ENCODE measurements at places on chromosomes 5 and 9. TPM values are rescaled to one million over a fixed set of nuclear protein-coding genes. Genes with fewer than 3 reads are reported as not detected.

DNA sequence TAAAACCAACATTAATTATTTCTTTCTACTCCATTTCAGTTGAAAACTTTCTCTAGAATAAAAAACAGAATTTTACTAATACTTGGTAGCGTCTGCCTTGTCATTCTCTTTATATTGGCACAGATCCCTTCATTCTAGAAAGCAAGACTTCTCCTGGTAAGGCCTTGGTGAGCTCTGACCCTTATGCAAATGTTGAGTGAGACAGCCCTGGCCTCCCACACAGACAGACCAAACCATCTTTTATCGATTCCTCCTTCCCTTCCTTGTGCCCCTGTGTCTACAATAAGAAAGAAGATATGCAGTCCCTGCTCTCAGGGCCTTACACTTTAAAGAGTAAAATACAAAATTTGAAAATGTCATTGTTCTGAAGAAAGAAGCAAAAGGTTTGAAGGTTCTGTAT is 262.2 kb downstream of the EFNA5 start:
- no peak for DNase-seq

DNA sequence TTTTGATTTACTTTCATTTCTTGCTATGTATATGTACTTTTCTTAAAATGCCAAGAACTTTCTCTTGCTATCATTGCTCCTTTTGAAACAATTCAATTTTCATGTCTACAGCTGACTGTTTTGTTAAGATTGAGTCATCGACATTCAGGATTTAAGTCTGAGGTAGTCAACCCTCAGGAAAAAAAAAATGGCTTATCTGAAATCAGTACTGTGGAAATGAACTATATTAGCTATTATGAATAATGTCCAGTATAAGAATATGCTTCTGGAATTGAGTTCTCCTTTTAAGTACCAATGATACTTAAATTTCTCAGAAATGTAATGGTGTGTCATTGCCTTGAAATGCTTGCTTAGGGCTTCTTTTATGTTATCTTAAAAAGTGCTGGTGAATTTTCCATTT is 37.9 kb downstream of the TNFAIP8 start:
- DNase-seq: no peak

DNA sequence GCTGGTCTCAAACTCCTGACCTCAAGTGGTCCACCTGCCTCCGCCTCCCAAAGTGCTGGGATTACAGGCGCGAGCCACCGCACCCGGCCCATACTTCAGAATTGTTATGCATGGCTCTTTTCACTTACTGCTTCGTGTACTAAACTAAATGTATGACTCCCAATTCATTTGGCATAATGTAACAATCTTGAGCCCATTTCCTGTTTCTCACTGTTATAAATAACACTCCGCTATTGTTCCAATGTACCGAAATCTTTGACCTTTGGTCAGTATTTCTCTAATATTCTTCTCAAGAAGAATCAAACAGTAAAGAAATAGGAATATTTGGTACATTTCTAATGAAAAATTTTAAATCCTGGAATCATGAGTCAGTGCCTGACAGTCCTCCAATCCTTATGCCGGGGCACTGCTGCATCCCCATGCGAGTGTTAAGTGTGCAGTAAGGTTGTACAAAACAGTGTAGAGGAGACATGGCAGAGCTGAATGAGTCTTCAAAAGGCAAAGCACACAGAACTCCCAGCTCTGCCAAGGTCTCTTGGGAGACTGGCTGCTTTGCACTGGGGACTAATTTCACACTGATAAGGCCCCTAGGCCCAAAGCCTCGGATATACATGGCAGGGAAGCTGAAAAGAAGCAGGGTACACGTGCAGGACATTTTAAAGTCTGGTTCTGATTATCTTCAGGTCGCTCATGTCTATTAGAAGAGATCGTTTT is 58.4 kb downstream of the HABP4 start:
- no peak for DNase-seq

DNA sequence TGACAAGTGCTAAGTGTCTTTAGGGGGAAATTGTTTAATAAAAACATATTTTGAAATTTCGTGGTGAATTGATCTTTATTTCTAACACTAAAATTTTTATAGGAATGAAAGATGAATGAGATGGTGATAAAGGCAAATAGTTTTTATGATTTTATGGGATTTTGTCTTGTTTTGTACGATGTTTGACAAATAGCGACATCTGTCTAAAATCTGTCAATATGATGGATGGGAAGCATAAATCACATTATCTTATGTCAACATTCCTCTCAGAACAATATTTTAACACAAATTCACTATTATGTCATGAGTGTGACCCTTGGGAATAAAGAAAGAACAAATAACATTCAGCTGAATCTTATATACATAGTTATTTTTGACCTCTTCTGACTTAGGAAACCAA is 852.0 kb upstream of the CDH6 start:
- DNase-seq: no peak

DNA sequence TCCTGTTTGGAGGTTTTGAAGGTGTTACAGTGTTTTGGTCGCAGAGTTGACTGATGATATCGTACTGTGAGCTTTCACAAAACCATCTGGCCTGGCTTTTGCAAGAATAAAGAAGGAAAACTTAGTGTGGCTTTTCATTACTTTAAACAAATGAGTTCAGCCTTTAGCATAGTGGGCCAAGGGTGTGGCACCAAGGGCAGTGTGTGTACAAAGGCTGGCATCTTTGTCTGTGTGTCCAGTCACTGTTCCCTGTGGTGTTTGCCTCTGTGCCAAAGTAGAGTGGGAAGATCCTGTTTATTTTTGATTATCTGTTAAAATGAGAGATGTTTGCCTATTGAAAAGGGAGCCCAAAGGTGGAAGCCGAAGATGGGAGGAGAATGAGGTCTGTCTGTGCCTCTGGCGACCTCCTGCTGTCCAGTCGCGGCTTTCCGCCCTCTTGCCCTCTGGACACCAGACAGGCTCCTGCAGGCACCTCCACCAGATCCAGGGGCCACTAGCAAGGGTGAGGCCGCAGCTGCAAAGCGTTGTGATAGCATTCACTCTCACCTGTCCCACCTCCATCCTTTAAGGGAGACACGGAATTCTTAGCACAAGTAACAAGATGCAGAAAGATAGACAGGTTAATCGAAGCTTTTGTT is 113.7 kb downstream of the TRIO start:
- no peak for DNase-seq

- DNase-seq: peak; percentile 58
Measured at GRCh38 chr5:73902327-73903051, 276.5 kb downstream of the ARHGEF28 start.

The MARCOL gene
- polyA plus RNA-seq: not detected

The MEF2C gene
- 1,127 TPM for polyA plus RNA-seq

The MRPS2 gene
- 38.3 TPM for polyA plus RNA-seq

The TTLL11 gene
- 27.9 TPM for polyA plus RNA-seq

Data from hindlimb muscle (tissue), 1 donor.